NCI-H1930 (cell line): ENCODE measurements at places on chromosomes 4 and X.

DNA sequence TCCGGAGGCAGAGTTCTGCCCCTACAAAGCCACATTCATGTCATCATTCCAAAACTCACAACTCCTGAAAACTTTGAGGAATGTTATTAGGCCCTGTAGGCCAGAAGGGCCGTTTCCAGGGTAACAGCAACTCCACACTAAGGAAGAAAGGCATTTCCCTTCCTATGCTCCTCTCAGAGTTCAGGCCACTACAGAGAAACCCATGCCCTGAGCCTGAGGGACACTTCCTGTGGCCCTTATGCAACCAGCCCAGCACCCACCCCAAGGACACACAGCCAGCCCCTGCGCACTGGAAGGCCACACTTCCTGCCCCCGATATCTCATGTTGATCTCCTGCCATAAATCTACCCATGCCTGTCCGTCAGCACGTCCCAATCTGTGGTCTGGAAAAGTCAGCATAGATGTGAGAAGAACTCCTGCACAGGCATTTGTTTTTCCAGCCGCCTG is 289.3 kb downstream of the BCOR start:
- no peak for DNase-seq

GRCh38 chr4:8103421-8104390 is 54.9 kb downstream of the ABLIM2 start:
- DNase-seq: no peak

GRCh38 chrX:12844319-12844718 is 22.6 kb upstream of the TLR7 start:
- DNase-seq: no peak

- DNase-seq: no peak
These were observed 86.0 kb downstream of the SCD5 start for GRCh38 chr4:82712561-82712960.

DNA sequence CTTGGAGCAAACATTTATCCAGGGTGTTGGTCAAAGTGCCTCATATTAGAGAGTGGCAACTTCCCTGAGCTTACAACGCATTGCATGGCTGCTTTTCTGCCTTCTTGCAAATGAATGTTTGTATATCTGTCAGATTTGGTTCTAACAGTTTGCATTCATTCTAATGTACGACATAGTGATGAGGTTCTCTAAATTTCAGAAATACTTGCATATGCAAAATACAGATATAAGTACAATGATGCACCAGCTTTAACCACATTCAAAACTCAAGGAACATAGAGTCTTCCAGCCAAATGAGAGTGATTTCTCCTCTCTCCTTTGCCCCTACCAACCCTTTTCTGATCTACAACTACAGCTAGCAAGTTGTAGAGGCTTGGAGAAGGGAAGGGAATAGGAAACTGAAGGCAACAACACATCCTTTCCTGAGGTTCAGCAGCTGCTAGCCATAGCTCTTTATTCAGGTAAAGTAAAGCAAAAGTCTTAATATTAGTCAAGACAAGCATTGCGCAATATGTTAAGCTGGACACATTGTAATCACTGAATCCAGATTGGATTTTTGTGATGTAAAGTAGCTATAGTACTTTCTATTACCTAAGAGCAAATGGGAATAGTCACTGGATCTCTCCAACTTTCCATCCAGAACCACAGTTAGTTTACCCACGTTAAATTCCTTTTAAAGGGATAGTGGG is 6.3 kb downstream of the TKTL2 start:
- no peak for DNase-seq

DNA sequence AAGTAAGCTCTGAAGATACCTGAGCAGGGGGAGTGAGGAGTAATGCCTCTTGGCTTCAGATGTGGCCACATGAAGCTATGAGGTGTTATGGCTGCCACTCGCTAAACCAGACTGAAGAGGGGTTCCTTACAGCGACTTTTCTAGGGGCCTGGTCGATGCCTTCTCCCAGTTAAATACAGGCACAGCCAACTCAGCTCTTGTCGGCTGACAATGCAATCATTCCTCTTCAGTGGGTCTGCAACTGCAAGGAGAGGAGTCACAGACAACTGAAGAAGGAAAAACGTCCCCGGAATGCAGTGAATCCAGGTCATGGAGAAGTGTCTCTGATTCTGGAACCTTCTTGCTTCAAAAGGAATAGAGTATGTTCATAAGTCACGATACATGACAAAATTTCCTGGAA is 106.4 kb downstream of the RNF150 start:
- DNase-seq: no peak

GRCh38 chr4:86048426-86048825 is 311.4 kb downstream of the MAPK10 start:
- no peak for DNase-seq

DNA sequence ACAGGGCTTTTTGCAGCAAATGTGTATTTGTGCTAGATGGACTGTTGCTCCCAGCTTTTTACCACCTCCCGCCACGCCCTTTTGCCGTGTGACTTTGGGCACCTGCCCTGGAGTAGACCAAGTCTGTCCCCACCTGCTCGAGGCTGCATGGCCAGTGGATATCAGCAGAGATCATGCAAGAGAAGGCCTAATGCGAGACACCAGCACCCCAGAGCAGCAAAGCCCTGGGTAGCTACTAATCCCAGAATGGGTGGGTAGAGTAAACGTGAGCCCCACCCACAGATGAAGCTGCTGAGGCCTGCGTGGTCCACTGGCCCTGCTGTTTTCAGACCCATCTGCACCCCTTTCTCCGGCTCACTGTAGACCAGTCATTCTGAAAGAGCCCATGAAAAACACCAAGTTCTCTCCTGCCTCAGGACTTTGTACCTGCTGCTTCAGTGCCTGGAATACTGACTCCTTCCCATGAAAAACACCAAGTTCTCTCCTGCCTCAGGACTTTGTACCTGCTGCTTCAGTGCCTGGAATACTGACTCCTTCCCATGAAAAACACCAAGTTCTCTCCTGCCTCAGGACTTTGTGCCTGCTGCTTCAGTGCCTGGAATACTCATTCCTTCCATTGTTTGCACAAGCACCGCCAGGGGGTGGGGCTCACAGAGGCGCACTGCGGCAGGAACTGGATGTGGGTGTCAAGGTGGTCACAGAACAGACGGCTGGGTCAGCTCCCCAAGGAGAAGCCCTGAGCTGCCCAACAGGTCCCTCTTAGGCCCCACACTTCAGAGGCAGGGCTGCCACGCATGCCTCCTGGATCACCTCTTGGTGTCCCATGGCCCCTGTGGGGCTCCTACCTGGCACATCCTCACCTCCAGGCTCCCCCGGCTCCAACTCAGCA is 5.1 kb upstream of the TNIP2 start:
- no peak for DNase-seq
